ENCODE measurements at places on chromosomes 4 and X.

DNA sequence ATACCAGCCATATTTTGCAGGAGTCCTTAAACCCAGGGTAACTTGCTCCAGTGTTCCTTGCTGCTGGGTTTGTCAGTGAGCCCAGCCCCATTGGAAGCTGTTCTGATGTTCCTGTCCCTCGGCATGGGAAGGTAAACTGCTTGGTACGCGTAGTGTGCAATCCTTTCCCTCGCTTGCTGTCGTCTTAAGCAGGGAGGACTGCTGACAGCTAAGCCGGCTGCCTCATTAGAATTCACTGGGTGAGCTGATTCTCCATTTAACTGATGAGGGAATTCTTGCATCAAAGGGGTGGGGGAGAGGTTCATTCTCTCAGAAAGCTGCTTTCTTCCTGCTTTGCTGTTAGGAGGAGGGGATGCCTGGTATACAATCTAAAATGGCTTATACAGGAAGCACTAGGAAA, 164.6 kb downstream of the MID1IP1 start:
- DNase-seq = no peak

GRCh38 chrX:108257556-108257955, 166.0 kb downstream of the ATG4A start:
- DNase-seq = no peak

DNA sequence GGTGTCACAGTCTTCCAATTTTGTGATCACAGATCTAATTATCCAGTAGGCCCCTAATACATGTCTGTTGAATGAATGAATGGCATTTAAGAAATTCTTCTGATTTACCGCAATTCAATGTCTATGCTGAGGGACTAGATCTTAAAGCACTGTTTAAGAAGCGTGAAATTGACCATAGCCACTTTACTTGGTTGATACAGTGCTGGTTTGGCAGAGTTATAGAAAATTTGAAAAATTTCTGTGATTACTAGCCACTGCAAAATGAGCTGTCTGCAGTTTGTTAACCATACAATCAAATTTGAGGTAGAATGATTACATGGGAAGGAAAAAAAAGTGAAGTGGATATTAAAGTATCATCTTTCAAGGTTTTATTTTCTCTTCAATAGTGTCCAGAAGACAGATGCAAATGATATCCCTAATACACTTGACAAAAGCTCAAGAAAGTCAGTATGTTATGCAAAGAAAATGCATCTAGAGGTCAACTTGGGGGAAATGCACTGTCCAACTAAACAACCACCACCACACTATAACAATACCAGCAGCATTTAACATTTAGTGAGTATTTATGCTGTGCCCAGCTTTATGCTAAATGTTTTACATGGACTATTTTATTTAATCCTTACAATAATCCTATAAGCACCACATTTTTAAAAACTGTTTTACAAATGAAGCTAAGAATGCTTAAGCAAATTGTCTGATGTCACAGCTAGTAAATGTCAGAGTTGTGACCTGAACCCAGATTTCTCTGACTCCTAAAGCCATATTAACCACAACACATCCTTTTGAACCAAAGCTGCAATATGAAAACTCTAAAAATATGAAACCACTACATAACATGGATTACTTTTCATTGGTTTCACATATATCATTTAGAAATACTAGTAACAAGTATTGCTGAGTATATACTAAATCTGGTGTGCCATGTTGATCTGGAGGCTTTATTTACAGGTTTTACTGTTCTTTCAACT, 217.9 kb upstream of the MAB21L2 start:
- no peak for DNase-seq

GRCh38 chr4:55933611-55934010, 15.1 kb upstream of the CEP135 start:
- DNase-seq = no peak

DNA sequence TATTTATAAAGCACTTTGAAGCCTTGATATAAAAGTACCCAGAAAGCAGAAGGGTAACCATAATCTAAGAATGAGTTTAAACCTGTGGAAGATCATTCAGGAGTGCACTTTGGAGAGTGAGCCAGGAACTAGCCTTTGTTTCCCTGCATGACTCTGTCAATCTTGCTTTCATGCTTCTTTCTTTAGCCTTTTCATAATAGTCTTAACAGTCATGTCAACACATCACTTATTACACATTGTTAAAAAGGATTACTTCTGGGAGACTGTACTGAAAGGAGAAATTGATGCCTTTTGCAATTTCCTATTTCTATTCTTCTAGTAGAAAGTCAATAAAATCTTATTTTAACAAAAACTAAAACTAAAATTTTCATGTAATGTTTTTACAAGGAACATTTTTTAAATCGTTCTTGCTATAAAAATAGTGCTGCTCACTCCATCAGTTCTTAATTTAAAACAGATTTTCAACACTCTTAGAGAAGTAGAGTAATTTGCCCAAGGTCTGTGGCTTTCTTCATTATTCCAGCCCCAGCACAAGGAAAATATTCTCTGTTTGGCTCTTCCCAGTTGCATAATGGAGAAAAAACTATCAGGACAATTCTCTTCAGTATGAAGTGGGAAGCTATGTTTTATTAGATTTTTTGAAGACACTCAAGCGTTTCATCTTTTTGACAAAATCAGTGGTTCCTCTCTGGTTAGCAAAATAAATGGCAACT, 35.4 kb upstream of the SPP1 start:
- no peak for DNase-seq

DNA sequence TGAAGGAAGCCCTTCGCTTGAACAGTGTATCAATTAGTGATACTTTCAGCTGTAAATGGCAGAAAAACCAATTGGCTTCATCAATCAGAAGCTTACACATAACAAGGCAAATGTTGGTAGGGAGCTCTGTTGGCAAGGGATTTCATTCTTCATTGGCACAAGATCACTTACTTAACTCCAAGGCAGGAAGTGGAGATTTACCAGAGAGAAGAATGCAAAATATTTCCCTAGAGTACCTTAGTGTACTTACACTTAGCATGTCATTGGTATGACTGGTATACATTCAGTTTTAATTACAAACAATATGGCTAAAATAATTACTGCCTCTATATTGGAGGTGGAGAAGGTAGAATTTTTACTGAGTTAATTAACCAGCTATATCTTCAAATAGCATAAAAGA, 545.0 kb downstream of the GABRG1 start:
- DNase-seq = no peak
